Urinary bladder (tissue), 4 donors: ENCODE measurements at places on chromosomes 11 and 22. TPM values are rescaled to one million over a fixed set of nuclear protein-coding genes. Genes with fewer than 3 reads are reported as not detected.

UPK2 gene
- 38.2 TPM for total RNA-seq

CRYBA4 gene
- total RNA-seq: not detected

GRCh38 chr22:49923445-49923844 is 5.0 kb downstream of the CRELD2 start:
- no peak for DNase-seq

GRCh38 chr11:117095284-117096161 is 2.7 kb downstream of the SIK3 start:
- no peak for DNase-seq

GRCh38 chr11:58597486-58598144 is 18.8 kb downstream of the ZFP91 start:
- no peak for DNase-seq

DNA sequence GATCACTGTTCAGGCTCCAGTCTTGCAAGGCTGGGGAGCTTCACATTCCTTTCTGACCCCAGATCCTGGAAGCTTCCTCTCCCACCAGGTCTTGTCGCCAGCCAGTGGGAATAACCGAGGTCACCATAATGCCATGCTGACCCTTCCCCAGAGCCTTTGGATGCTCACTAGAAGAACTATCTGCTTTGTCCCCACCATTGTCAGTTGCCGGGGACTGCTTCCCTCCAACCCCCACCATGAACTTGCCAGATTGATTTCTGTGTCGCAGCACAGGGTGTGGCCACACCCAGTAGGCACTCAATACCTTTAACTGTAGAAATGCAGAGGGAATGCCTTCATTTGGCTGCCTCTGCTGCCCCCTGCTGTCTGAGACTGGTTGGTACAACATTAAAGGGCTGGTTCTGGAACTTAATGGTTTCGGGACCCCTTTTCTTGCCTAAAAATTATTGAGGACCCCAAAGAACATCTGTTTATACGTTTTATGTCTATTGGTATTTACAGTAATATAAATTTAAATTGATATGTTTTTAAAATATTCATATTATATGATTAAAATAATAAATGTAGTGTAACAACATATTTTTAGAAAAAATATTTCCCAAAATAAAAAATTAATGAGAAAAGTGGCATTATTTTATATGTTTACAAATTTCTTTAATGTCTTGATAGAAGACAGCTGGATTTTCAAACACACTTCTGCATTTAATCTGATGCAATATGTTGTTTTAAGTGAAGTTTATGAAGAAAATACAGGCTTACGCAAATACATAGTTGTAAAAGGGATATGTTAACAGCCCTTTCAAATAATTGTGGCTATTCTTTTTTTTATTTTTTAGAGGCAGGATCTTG is 6.7 kb upstream of the GDPD5 start:
- no peak for DNase-seq

DNA sequence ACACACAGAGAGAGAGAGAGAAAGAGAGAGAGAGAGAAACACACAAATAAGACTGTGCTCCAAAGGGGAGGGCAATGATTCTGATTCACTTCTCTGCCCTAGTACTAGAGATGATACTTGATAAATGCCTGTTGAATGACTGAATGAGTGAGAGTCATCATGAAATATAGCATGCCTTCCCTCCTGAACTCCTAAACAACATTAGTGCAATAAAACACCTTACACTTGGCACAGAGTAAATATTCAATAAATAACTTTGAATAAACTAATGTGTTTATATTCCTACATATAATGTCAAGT is 511.2 kb upstream of the RAG2 start:
- DNase-seq: no peak
